Stimulated activated memory B cell treated with anti-CD40 and anti-IgM and Interleukin-4, amounts not matched to agents 10 μg/mL and 1 μg/mL and 100 μg/mL, for 72 hours (primary cell): ENCODE measurements at places on chromosomes 2 and 18.

DNA sequence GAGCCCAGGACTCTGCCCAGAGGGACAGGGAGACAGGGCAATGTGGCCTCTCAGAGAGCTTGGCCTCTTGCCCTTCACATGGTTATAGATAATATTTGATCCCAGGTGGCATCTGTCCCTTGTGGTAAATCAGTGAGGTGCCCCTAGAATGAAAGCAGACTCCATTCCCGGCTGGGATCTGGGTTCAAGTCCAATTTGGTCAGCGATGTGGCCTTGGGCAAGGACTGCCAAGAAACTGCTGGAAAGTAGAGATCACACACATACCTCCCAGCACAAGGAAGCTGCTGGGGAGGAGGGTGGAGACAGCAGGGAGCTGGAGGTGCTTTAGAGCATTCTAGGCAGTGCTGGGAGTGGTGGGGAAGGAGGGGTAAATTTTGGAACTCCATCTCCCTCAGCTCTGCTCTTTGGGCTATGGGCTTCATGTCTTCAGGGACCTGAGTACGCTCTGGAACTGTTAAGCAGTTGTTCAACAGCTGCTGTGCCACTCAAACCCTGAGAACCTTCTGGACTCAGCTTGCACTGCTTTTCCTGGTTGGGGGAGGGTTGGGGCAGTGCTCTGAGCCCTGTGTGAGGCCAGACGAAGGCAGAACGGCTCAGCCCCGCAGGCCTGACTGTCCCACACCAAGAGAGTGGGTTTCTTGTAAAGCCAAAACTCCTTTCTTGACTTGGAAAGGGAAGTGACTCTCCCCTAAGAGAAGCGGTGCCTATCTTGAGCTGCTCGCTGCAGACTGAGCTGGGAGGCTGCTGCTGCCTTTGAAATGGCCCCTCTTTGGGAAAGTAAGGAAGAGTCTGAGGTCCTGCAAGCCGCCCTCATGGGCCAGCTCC is 23.0 kb downstream of the INPP5D start:
- ATAC-seq, result no peak

GRCh38 chr2:198456418-198456817 is 652.0 kb downstream of the PLCL1 start:
- no peak for ATAC-seq

DNA sequence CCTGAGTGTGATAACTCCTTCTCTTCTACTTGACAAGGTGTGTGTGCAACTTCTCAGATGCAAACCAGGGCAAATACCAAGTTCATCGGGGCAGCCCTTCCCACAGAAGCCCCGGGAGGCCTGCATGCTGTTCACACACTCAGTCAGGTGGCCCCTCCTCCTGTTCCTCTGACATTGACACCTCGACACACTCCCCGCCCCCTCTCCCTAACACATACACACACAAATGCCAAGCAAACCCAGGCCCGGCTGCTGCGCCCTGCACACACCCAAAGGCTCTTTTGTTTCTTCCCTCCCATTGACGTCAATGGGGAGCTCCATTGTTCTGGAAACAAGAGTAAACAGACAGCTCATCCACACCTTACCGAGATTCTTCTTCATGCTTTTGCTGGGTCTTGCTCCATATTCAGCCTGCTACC is 1.7 kb upstream of the PER2 start:
- no peak for ATAC-seq

DNA sequence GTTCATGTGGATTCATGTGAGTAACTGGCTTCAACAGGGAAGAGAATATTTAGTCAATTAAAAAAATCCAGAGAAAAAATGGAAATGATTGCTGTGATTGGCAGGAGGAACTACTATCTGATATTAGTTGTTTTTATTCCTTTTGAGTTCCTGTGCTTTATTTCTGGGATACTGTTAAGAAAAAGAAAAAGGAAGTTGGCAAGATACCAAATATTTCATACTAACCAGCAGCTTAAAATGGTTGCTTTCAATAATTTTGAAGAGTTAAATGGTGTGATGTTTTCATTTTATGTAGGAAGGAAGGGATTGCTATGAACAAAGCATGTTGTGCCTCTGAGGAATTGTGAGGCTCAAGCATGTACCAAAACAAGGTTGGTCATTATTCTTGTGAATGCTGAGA is 8.1 kb upstream of the MTX2 start:
- no peak for ATAC-seq

- ATAC-seq, result no peak
Measured at GRCh38 chr2:75525434-75526310, 35.1 kb downstream of the EVA1A start.

GRCh38 chr2:187478719-187479118 is 30.7 kb upstream of the CALCRL start:
- no peak for ATAC-seq

- ATAC-seq, result no peak
Measured at GRCh38 chr2:182554950-182555349, 128.1 kb upstream of the PDE1A start.

DNA sequence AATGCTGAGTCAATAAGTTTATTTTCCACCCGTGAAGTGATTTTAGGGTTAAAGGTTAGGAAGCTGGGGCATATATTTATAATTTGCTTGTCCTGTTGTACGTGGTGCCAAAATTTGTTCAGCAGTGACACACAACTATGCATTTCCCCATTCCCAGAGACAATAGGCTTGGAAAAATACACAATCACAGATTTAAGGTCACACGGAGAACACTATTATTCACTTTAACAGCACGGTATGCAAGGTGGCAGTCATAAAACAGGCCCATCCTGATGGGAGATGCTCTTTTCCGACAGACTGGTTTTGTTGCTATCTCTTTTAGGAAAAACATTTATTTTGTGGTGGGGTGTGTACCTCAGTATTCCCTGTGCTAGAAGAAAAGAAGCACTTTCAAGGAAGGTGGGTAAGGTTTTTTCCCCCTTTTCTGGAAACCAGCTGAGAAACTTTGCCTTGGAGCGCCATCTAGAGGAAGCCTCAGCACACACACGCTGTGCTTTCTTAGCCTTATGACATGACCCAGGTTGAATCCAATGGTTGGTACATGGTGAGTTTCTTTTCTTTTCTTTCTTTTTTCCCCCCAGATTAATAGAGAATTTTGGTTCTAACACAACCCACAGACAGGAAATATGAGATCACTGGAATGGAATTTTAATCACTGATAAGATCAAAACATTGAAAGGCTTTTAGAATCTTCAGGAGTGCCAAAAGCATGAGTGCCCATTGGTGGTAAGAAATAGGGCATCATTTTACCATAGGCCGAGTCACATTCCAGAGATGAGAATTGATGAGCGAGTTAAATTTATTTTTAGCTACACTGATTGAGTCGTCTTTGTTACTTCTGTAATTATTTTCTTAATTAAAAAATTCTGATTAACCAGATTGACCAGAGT is 332.1 kb downstream of the AGPS start:
- peak; percentile 63 for ATAC-seq

- no peak for ATAC-seq
Measured at GRCh38 chr2:143764261-143764660, 635.0 kb downstream of the ARHGAP15 start.

DNA sequence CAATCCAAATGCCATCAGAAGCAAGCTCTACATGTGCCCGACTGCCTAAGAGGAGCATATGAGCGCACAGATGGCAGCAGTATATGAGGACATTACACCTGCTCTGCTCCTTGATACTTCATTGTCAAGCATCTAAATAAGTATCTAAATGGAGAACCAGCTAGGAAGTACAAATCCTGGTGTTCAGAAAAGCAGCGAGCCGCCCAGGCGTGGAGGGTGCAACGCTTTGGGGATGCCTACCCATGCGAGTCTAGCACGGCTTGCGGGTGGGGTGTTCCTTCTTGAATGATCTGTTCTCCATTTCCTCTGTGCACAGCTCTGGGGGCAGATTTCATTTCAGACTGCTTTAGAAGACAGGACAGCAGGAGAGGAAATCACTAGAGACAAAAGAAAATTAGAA is 63.0 kb upstream of the BCL2L11 start:
- ATAC-seq, result peak; percentile 71

- no peak for ATAC-seq
Measured at GRCh38 chr2:42438685-42439084, 55.1 kb downstream of the KCNG3 start.

DNA sequence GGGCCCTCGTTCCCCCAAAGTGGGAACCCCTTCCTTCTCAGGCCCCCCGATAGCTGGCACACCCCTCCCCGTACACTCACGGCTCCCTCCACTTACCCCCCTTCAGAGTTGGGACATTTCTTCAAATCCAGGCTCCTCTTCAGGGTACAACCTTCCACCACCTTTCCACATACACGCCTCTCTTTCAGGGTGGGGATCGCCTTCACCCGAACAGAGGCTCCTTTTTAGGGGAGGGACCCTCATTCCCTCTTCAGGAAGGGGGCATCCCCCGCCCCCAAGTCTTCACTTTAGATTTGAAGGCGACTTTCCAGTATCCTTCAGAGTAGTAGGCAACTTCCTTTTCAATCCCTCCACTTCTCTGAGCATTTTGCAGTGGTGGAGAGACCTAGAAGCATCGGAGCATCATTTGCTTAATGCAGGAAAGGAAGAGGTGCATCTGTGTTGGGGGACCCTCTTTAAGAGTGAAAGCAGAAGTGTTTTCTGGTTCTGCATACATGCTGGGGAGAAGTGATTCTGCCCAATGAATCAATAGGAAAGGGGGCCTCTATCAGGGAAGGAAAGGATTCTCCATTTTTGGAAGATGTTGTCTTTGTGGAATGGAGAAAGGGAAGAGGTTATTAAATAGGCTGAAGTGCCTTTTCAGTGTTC is 845 bp downstream of the EML4 start:
- ATAC-seq, result peak; percentile 53

DNA sequence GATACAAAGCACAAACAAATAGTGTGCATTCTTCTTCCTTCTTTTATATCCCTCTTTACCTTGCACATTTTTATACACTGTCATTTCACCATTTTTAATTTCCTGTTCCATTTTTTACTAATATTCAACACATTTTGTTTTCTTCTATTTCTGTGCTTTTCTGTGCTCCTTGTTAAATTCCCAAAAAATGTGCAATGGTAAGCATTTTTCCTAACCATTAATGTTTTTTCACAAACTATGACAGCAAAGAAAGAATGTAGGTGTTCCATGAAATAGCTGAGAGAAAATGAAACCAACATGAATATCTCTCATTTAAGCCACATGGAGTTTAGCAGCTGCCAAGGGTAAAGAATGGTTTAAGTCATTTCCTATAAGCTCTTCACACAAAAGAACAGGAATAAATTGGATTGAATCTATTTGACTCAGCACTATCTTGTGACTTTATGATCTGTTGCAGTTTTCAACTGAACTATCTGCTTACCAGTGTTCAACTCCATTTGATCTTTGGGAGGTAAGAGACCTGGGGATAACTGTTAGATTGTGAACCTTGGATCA is 145.7 kb upstream of the CDH19 start:
- ATAC-seq, result no peak

DNA sequence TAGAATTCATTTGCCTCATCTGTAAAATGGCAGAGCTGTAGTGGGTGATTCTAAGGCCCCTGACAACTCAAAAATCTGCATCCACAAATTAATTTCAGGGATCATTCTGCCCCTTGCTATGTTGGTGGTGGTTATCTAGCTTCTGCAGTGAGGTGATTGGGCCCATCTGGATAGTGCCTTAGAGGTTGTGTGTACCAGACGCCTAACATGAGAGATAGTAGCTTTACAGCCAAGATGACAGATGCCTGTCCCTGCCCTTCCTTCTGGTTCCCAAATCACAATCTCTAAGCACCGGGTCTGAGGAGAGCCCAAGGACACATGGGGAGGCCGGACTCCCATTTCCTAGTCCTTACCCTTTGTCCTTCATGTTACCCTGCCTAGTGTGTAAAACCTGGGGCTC is 51.1 kb upstream of the TNP1 start:
- no peak for ATAC-seq

DNA sequence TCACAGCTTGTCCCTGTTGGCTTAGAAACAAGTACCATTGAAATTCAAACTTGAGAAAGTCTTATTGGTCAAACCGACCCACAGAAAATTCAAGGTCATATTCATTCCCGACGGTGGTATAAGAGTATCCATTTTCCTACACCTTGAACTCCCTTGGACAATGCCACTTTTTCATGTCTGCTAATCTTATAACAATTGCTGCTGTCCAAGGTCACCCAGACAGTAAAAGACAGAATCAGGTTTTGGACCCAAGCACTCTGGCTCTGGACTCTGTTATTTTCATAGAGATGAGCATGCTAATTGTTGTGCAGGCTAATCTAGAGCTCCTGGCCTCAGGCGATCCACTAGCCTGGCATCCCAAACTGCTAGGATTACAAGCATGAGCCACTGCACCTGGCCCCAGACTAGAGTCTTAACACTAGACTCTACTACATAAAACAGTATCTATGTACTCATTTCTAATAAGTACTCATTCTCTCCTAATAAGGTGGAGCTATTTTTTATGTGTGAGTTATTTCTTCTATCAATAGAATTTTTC is 57.8 kb downstream of the C2orf76 start:
- no peak for ATAC-seq

DNA sequence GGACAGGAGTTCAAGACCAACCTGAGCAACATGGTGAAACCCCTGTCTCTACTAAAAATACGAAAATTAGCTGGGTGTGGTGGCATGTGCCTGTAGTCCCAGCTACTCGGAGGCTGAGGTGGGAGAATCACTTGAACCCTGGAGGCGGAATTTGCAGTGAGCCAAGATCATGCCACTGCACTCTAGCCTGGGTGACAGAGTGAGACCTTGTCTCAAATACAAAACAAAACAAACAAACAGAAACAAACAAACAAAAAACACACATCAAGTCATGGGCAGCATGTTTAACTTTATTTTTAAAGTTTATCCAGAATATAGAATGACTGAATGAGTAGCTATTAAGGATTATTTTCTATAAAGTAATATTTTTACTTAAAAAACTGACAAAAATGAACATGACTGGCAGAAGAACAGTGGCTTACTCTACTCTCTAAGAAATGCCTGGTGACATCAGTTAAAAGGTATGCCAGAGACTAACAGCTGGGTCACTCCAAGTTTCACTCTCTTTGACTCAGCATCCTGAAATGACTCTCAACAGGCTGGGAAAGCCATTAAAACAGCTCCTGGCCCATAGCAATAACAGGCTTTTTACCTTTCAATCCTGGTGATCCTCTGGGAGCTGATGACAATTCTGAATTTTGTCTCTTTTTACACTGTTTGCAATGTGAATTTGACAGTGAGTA is 281.6 kb upstream of the STON1 start:
- no peak for ATAC-seq

GRCh38 chr2:21022792-21023367 is 21.0 kb downstream of the APOB start:
- ATAC-seq, result no peak

DNA sequence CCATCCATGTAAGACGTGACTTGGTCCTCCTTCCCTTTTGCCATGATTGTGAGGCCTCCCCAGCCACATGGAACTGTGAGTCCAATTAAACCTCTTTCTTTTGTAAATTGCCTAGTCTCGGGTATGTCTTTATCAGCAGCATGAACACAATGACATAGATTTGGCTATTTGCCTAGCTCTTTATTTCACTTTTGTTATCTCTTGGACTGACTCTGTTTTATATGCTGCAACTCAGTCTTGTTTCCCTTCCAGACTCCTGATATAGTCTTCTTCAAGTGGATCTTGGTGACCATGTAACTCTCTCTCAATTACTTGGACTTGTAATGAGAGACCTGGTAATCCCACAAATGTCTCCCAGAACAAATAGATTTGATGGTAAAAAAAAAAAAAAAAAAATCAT is 627.6 kb downstream of the CCDC85A start:
- ATAC-seq, result no peak

GRCh38 chr2:216206041-216206703 is 97.0 kb downstream of the XRCC5 start:
- peak; percentile 93 for ATAC-seq
